NCI-H1417 treated with DMSO at 0.1 percent for 48 hours (cell line): ENCODE measurements at places on chromosomes 2 and 18.

DNA sequence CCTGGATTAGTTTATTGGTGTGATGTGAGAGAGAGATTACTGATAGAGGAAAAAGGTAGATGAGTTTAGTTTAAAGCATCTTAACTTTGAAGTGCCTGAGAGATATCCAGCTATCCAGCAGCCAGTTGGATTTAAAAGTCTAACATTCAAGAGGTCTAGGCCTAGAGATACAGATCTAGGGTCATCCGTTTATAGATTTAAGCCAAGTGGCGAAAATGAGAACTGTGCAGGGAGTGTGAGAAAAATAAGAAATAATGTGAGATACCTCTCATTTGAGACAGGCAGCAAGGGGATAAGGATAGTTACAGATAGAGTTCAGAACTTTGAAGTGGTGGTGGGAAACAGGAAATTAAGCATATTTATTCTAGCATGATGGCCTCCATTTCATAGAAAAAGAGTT is 5.3 kb upstream of the ORC2 start:
- no peak for DNase-seq

- DNase-seq = no peak
These were observed 9.4 kb downstream of the DNPEP start for GRCh38 chr2:219378163-219378851.

GRCh38 chr2:115199966-115200365 is 757.5 kb downstream of the DPP10 start:
- DNase-seq = no peak

DNA sequence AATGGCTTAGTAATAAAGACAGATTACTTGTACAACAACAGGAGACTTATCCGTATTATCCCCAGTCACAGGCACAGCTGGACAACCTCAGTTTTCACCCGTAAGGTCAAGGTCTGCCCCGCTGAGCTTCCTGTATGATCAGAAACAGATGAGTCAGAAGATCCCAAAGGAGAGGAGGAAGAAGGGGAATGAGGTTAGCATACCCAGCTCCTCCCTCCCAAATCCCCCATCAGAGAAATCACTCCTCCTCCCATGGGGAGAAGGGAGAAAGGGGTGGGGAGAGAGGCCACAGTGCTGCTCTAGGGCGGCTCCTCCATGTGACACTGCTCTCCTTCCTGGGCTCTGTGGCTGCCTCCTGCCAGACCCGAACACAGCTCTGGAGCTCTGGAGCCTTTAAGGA is 53.8 kb upstream of the SPTBN1 start:
- DNase-seq = no peak

DNA sequence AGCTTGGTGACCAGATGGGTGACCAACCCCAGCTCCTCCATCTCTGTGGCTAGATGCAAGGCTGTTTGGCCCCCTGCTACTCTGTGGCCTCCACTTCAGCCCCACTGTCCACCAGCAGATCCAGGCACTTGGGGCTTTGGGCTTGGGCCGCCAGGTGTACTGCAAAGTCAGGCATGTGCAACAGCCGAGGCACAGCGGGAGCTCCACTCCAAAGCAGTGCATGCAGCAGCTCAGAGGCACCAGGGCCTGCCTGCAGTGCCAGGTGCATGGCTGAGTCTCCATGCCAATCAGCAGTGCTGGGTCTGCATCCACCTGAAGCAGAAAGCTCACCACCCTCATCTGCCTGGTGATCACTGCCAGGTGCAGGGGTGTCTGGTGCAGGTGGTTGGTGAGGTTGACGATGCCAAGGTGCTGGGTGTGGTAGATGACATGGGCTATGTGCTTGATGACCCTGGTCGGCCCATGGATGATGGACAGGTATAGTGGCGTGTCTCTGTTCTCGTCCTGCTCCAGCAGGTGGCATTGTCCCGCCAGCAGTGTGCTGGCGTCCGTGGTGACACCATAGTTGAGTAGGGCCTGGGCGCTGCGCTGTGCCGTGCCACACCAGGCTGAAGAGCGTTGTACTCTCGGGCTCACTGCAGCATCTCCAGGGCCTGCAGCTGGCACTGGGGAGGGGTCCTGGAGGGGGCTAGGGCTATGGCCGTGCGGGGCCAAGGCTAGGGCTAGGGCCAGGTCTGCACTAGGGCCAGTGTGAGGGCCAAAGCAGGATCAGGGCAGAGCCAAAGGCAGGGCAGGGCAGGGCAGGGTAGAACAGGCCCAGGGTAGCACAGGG is 1.0 kb upstream of the ANKRD62 start:
- DNase-seq = no peak

GRCh38 chr2:150677551-150677950 is 190.1 kb upstream of the RND3 start:
- no peak for DNase-seq

- no peak for DNase-seq
These were observed 192.0 kb downstream of the EPHA4 start for GRCh38 chr2:221380062-221380461.

DNA sequence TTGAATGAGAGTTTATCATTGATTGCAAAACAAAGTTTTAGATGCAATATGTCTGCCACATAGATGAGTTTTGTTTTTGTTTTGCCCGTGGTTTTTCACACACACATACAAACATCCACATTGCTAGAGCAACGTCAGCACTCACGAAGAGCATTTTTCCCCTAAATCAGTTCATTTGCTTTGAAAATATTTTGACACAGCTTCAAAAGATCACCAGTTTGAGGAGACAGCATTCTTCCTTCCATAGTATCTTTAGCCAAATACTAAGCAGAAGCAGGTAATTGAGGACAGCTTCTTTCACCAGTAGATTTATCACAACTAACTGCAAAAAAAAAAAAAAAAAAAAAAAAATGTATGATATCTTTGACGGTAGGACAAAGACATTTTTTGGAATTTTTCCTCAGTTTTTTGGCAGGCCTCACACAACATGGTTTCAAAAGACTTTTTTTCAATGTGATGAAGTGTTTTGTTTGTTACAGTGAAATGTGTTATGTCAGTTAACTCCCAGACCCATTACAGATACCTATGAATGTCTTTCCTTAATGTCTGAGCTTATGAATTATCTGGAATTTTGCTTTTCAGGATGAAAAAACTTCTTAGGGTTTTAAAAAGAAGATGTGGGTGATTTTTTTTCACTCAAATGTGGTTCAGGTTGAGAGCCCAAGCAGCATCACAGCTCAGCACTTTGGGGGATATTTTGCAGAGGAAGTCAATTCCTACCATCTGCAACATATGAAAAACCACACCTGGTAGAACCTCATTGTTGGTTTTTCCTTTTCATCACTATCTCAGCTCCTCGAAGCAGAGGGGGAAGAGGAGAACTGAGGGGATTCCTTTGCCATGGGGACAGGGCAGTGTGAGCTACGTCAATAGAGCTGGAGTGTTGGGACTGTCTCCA is 31.6 kb downstream of the AOX1 start:
- no peak for DNase-seq

DNA sequence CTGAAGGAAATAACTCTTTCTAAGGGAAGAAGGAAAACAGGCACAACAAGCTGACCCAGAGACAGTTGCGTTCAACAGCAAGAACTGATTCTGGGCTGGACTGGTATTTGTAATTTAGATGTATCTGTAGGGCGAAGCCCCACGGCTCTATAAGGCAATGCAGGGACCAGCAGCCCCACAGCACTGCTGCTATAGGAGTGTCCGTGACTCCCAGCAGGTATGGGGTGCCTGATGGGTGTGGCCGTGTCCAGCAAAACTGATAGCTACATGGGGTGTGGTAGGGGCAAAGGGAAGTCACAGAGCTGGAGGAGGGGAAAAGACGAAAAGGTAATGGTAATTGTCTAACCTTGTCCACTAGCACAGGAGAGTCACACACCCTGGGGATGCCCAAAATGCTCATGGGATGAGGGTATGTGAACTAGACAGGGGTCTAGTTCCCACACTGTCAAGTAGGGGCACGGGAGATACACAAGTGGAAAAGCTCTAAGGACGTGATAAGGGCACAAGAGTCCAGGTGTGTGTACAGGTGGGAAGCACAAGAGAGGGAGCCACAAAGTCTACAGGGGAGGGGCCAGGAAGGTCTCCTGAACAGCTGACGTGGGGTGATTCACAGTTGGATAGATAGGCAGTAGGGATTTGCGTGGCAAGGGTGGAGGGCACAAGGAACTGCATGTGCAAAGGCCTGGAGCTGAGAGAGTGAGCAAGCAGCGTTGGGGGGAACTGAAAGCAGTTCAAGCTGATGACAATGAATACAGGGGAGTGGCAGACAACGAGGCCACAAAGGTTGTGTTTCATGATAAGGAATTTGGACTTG is 48.5 kb upstream of the ASPRV1 start:
- no peak for DNase-seq

GRCh38 chr18:77749089-77749488 is 499.4 kb downstream of the GALR1 start:
- no peak for DNase-seq

- no peak for DNase-seq
These were observed 287.9 kb upstream of the HNMT start for GRCh38 chr2:137676346-137676745.

DNA sequence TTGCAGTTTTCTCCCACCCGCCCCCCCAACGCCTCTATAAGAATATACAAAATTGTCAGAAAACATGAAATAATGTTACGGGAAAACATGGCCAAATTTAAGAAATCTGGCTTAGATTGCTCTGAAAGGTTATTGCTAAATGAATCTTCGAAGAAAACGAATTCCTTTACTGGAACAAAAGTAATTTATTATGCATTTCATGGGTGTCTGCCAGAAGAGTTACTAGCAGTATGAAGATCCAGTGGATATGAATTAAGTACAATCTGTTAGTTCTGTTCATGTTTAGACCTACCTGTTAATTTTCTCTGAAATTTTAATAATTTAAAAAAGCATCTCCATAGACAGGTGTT is 21.9 kb downstream of the GATA6 start:
- DNase-seq = no peak

GRCh38 chr18:9137168-9138066 is 836 bp downstream of the ANKRD12 start:
- DNase-seq = peak; percentile 49

GRCh38 chr2:162029287-162029901 is 44.6 kb downstream of the DPP4 start:
- no peak for DNase-seq

DNA sequence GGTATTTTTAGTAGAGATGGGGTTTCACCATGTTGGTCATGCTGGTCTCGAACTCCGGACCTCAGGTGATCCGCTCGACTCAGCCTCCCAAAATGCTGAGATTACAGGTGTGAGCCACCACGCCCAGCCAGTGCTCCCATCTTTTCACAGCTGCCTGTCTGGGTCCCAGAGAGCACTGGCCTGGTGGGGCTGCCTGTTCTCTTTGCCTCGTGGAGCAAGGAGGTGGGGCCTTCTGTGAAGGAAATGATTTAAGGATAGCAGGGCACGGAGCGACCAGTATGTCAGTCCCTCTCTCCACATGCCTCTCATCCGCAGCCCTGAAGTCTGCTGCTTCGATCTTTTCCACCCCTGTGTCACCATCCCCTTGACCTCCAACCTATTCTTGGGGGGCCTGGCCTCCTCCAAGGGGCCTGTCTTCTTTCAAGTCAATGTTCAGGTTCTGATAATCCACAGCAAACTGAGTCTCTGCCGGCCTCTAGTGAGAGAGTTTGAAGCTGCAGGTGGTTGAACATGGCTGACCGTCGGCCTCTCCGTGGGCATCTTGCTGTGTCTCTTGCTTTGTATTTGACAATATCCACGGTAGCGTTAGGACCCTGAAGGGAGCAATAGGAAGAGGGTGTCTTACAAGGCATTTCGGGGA is 28.2 kb upstream of the GIGYF2 start:
- DNase-seq = no peak

DNA sequence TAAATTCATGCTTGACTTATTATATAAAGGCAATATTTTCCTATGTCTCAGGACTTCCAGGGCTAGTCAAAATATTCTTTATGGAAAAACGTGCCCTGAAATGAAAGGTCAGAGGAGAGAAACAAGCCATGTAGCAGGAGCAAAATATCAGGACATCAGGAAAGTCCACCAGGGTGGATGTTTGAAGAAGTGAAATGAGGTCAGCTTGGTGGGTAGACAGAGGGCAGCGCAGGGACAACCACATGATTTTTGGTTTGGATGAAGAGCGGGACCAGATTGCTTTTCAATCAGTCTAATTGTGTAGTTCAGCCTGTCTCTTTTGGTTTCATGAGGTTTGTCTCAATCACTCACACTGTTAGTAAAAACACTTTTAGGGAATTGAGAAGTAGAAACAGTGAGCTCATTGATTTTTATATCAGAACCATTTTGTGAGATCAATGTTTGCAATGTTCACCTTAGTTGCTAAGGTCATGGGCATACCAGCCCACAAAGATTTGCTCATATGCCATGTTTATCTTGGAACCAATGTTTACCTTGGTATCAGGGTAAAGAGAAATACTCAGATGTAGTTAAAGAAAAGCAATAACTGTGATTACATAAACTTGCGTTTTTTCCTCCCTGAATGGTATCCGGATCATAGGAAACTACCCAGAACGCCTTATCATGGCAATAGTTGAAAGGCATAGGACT is 32.1 kb downstream of the GKN2 start:
- no peak for DNase-seq

DNA sequence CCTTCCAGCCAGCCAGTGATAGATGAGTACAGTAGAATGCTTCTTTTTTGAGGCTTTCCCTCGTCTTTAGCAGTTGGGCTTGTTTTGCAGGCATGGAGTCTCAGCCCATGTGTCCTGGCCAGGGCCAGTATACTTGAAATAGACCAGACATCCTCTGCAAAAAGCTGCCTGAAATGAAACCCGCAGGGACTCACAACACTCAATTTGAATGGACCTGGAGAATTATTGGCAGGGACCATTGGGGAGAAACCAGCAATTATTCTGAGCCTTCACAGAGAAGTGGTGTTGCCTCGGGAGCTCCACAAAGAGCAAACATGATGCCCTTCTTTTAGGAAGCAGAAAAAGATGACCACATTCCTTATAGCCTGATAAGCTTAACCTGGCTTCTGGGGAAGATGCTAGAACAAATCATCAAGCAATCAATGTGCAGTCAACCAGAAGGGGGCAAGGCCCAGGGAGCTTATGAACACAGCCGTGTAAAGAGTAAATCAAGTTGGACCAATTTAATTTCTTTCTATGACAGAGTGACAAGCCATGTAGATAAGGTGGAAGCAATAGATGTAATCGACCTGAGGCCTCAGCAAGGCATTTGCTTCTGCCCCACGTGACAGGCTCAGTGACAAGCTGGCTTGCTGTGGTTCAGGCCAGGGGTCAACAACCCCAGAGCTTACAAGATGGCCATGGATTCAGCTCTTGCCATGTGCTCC is 42.1 kb downstream of the BOD1L2 start:
- no peak for DNase-seq

DNA sequence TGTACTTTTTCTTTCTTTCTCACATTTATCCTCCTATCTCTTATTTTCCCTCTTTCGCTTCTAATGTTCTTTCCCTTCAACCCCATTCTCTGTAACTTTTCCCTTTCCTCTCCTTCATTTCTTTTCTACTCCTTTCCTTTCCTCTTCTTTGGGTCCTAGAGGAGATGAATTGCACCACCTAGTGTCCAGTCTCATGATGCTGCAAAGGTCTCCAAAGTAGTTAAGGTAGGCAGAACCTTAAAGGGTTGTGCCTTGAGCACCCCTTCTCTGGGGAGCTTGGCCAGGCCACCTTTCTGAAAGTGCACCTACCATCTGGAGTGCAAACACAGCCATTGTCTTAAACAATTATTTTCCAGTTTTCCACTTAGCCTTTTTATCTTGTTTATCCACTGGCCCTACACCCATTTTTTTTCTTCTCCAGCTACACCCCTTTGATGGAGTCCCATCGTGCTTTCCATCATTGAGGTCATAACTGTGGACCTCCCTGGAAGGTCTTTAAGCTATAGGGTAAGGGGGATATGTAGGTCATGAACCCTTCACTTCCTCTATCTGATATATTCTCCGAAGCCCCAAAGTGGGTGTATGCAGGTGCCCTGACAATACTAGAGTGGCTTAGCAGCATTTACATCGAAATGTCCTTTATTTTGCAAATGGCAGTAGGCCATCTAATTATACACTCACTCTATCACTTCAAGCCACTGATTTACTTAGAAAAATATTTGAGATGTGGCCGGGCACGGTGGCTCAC is 155.9 kb downstream of the ESCO1 start:
- DNase-seq = no peak
